Activated T-cell treated with anti-CD3 and anti-CD28 coated beads for 4 hours (primary cell): ENCODE measurements at places on chromosomes 3 and 15.

- DNase-seq = no peak
Observed at GRCh38 chr3:174387736-174388135, 471.4 kb upstream of the NAALADL2 start.

DNA sequence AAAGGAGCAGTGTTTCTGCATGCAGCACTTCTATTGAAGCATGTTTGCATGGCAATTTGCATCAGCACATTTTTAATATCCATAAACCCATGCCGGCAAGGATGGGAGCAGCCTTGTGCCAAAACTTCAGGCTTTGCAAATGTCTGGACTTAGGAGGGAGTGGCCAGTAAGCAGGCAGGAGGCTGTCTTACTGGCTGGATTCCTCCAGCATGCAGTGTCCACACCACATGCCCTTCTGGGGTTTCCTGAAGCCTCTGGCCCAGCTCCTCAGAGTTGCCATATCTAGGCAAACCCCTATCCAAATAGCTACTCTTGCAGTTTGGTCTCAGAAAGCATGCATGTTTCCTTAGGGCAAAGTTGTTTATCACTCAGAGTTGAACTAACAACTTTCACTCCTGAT, 139.1 kb upstream of the MRPS22 start:
- no peak for DNase-seq

GRCh38 chr15:62938825-62939224, 103.7 kb upstream of the TPM1 start:
- DNase-seq = no peak

- DNase-seq = no peak
Observed at GRCh38 chr3:1446531-1446930, 353.7 kb downstream of the CNTN6 start.

DNA sequence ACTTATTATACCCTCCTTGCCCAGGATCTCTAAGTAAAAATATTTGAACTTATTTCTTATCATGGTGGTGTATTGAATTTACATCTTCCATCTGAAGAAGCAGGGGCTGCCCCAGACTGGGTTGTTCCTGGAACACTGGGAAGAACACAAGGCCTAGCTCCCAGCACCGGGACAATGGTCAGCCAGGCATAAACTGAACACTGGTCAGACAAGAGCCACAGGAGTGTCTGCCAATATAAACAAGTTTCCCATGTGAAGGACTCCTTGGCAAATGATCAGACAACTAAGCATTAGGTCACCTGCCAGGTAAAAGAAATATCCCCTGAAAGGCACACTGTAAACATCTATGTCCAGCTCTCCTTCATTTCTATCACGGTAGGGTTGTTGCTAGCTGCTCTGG, 172.4 kb downstream of the ATP8B4 start:
- DNase-seq = no peak

DNA sequence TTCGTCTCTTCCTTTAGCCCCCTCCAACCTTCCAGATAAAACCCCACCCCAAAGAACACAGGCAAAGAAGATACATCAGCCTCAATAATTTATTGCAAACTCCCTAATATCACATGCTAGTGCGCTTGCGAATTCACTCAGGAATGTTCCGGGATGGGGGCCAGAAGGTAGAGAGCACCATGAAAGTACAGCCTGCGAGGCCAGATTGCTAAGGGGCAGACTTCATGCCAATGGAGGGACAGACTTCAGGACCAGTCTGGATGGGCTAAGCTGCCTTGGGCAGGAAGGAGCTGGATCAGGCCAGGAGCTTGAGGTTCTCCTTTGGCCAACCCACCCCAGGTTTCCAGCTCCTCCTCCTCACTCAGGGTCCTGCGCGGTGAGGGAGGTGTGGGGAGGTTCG, 13.4 kb downstream of the CIDEC start:
- DNase-seq = no peak

GRCh38 chr3:48528754-48529153, 24.8 kb upstream of the SHISA5 start:
- DNase-seq = no peak

DNA sequence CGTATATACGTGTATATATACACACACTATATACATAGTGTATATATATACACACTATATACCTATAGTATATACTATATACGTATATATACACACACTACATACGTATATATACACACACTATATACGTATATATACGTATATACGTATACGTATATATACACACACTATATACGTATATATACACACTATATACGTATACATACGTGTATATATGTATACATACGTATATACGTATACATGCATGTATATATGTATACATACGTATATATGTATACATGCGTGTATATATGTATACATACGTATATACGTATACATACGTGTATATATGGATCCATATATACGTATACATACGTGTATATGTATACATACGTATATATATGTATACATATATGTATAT, 9.4 kb downstream of the HACL1 start:
- DNase-seq = no peak

DNA sequence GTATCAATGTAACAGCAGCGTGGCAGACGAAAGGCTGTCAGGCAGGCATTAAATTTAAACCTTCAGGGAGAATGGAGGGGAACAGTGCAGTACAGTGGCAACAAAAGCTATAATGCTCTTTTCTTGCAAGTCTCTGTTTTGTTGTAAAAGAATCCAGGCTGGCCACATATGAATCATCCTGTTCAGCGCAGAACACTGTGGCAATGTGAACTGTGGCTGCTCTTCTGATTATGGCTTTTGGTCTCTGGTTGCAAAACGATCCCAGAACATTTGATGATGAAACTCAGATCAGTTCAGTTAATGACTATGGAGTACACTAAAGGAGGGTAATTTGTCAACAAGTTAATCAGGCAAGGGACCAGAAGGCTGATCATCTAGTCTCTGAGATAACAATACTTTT, 219.7 kb upstream of the SGO1 start:
- no peak for DNase-seq

DNA sequence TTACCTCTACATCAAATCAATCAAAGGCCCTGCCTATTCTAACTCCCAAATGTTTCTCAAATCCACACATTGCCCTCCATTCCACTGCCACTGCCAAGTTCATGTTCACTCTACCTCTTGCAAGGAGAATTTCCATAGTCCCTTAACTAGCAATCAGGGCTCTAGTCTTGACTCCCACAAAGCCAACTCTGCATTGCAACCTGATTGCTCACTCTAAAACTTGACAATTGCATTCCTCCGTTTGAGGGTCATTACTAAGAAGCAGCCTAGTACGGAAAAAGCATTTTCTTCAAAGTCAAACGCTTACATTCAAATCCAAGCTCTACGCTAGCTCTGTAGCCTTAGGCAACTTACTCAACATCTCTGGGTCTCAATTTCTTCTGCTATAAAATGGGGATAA, 1.2 kb downstream of the CPA3 start:
- no peak for DNase-seq

DNA sequence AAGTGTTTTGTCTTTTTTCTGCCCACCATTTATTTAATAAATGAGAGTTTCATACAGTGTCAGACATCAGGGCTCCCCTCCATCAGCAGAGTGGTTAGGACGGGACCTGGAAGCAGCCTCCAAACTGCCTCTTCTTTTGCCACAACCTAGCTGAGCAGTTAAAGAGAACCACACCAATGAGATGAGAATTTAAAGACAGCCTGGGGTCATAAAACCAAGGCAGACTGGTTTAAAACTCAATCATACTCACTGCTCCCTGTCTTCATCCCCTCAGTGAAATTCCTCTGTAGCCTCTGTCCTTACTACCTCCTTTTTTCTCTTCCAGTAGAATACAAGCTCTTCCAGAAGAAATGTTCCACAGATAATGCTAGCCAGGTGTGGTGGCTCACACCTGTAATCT, 78.7 kb downstream of the WWTR1 start:
- no peak for DNase-seq

GRCh38 chr3:56456117-56456516, 12.2 kb downstream of the ERC2 start:
- no peak for DNase-seq

GRCh38 chr3:108296239-108296638, at the start of gene HHLA2:
Gene HHLA2, plus strand, starts transcription at chr3:108296548. Its CDS starts 55,266 bp downstream, at chr3:108351814.
- no peak for DNase-seq

DNA sequence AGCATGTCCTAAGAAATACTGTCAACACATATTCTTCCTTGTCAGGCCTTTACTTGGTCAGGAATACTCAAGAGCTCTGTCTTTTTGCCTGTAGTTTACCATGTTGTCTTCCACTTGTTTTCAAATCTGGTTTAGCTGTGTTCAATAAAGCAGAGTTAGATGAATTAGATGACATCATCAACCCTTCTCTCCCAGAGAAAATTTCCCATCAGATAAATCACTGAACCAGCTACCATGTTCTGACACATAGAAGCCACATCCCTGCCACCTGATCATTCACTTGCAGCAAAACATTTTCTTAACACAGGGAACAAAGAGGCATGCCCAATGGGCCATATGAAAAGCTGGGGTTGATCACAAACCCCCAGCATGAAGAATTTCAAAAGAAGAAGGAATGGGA, 42.1 kb downstream of the TERC start:
- DNase-seq = no peak

- no peak for DNase-seq
Observed at GRCh38 chr15:40439960-40440742, 602 bp upstream of the BAHD1 start.

- no peak for DNase-seq
Observed at GRCh38 chr15:31275331-31276262, 51.0 kb upstream of the KLF13 start.

GRCh38 chr3:57688291-57688690, 4.6 kb downstream of the DENND6A start:
- DNase-seq = no peak

- DNase-seq = no peak
Observed at GRCh38 chr3:192899540-192899982, 18.1 kb downstream of the MB21D2 start.

GRCh38 chr3:14789640-14790285, 29.0 kb upstream of the FGD5 start:
- DNase-seq = no peak

DNA sequence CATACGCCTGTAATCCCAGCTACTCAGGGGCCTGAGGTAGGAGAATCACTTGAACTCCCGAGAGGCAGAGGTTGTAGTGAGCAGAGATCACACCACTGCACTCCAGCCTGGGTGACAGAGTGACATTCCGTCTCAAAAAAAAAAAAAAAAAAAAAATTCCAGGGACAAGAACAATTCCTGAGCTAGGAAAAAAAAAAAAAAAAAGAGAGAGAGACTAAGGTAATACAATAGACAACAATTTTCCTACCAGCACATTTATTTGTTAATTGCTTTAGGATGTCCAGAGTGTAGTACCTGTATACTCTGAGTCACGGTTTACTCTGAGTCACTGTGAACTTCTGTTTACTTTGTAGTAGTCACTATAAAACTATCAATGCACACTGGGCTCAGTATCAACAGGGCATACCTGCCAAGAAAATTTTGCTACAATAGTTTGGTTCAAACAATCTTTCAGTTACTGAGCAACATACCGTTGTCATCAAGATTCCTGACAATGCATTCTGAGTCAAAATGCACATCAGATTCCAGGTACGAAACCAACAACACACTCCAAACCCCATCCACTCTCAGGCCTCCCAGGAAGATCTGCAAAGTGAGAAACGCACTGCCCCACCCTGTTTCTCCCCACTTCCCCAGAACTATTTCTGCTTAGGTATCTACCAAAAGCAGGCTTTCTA, 28.3 kb downstream of the IGF2BP2 start:
- no peak for DNase-seq

DNA sequence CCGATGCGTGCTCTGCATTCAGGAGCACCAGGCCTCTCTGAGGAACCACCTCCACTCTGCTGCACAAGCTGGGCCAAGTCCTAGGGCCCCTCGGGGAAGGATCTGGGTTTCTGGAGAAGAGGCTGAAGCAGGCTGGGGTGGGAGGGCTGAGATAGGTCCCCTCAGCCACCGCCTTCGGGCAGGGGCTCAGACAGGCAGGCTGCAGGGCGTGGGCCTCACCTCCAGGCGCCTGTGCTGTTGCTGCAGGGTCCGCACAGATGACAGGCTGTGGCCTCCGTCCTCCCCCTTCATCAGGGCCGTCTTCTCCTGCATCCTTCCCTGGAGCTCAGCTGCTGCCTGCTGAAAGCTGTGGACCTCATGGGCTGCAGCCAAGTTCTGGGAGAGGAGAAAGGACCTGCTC, 15.2 kb downstream of the PLA2G4B start:
- DNase-seq = no peak

DNA sequence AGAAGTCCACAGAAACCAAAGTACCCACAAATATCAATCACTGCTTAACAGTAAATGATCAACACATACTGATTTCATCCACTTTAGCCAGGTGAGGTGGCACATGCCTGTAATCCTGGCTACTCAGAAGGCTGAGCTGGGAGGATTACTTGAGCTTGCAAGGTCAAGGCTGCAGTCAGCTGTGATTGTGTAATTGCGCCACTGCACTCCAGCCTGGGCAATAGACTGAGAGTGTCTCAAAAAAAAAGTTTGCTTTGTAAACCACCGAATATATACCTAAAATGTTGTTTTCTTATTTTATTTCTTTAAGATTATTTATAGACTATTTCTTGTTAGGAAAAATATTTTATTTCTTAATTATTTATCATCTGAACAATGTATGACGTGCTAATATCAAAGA, 8.7 kb upstream of the ATP13A4 start:
- DNase-seq = no peak
